ENCODE measurements at places on chromosomes 2 and 18.

- DNase-seq: no peak
Observed at GRCh38 chr2:177192788-177193187, 19.8 kb upstream of the HNRNPA3 start.

DNA sequence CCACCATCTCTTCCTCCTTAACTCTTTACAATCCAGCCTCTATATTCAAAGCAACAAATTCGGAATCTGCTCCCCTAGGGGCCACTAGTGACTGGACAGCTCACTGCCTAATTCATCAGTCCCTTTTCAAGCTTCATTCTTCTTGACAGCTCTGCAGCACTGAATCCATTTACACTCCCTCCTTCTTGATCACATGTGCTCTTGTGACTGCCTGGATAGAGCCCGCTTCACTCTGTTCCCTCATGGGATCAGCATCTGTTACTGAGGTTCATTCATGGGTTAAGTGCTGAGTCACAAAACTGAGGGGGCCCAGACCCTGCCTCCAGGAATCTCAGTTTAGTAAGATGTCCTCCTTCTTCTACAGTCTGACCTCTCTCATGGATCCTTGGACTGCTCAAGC is 81.5 kb downstream of the CYRIA start:
- no peak for DNase-seq

DNA sequence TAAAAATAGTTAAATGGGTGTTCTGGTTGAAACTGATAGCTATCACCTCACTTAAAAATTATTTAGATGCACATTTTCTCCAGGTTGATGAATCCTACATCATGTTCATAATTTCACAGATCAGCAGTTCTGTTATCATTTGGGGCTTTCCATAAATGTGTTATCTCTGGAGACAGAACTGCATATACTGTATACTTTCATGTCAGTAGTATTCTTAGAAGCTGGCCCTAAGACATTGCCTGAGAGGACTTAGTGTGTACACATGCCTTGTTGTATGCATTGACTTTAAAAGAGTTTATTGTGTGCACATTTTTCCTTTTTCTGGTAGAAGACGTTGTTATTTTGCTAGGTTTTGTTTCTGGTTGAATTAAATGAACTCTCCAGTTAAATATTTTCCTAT is 41.0 kb downstream of the PIK3C3 start:
- DNase-seq: no peak

DNA sequence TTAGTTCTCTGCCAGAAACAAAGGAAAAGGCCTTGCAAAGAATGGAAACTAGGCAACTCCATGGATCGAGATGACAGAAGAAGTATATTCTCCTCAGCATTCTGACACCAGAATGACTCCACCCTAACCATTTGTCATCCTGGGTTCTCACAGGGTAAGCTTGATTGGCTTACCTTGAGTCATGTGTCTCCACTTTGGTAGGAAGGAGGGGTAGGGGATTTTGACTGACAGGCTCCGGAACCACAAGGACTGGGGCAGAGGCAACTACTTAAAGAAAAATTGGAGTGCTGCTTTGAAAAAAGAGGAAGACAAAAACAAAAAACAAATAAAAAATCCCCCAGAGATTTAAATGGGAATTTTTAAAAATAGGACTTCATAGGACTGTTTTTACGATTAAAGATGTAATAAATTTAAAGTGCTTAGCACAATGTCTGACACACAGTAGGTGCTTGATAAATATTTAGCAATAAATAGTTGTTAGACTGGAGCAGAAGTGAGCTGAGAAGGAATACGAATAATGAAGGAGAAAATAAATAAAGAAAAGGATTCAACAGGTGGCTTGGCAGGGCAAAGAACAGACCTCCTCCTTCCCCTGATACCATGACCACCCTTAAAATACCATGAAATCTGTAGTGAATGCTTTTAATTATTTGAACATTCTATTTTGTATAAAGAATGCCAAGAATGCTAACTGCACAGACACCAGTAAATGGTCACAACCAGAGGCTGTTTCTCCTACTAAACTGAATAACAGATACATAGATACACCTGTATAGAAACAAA is 230.2 kb downstream of the CDCA7 start:
- DNase-seq: no peak

DNA sequence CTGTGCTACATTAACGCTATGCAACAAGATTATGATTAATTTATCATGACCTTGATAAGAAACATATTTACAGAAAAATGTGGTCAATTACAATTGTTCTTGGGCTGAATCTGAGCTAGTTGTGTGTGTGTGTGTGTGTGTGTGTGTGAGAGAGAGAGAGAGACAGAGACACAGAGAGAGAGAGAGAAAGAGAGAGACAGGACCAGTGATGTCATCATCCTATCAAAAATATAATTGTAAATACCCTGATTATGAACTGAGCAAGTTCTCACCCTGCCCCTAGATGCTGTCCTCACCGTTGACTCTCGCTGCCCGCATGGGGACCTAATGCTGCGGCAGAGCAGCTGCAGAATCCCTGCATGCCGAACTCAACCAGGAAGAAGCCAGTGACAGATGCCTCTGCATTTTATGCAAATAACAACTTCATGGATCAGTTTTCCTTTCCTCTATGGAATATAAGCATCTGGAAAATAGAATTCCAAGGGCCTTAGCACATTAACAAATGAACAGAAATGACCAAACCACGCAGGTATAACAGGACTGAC is 512.5 kb downstream of the PLCL1 start:
- no peak for DNase-seq

DNA sequence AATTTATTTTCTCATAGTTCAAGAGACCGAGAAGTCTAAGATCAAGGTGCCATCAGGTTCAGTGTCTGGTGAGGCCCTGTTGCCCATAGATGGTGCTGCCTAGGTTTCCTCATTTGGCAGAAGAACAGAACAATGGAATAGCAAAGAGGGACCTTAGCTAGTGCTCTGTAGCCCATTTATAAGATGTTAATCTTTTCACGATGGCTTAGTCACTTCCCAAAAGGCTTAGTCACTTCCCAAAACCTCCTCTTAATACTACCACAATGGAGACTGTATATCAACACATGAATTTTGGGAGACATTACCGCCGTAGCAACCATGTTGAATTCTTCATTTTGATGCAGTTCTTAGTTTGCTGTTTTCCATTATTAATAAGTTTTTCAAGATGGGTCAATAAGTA is 246.3 kb upstream of the NRP2 start:
- DNase-seq: no peak

DNA sequence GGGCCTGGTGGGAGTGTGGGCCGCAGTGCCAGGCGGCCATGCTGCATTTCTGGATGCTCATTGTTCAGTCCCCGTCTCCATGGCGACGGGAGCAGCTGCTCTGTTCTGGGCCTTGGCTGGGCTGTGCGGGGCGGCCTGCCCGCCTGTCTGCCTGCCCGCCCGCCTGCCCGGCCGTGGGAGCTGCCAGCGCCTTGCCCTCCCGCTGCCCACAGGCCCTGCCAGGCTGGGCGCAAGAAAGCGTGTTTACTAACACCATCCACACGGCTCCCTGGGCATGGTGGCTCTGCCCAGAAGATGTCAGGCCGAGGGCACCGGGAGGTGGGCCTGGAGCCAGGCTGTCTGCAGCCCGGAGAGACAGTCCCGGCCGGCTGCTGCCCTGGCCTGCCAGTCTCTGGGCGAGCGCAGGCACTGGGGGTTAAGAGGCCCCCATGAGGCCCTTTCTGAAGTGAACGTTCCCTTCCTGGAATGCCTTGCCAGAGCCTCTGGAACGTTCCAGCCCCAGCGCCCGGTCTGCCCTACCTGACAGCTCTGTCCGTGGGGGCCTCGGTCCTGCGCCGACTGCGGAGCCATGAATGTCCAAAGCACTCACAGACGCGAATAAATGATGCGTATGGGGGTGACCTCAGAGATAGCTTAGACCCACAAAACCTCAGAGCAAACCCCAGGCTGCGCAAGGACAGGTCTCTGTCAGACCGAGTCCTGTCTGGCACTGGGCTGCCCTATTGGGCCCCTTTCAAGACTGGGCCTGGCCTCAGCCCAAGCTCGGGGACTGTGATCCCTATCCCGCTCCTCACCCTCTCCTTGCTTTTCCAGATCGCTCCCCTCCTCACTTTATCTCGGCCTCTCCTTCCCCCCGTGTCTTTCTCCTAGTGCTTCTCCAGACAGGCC is 44.3 kb downstream of the MYCN start:
- peak; percentile 79 for DNase-seq
